Skeletal muscle tissue (tissue), 5 donors: ENCODE measurements at places on chromosomes 7 and 10. TPM values are rescaled to one million over a fixed set of nuclear protein-coding genes. Genes with fewer than 3 reads are reported as not detected.

Gene AGBL3
- 4.2 TPM for total RNA-seq

Gene MKLN1
- total RNA-seq, result 32.9 TPM

Gene HGF
- 4.7 TPM for total RNA-seq

Gene ACHE
- total RNA-seq, result 36.0 TPM

Gene GRM3
- total RNA-seq, result under 0.01 TPM

Gene PNLIPRP1
- total RNA-seq, result not detected

Gene GNG11
- total RNA-seq, result 20.4 TPM

Gene NPTX2
- total RNA-seq, result 3.1 TPM

Gene JAKMIP3
- under 0.01 TPM for total RNA-seq

Gene ENTPD7
- total RNA-seq, result 4.7 TPM

Gene LBX1
- total RNA-seq, result 3.1 TPM

Gene CADPS2
- 12.5 TPM for total RNA-seq

Gene ATG9B
- total RNA-seq, result not detected

Gene NXPH1
- not detected for total RNA-seq

Gene GNAT3
- not detected for total RNA-seq

Gene SUN3
- not detected for total RNA-seq

Gene NKX6-2
- not detected for total RNA-seq

Gene PRSS37
- not detected for total RNA-seq

Gene CALHM3
- not detected for total RNA-seq

Gene CC2D2B
- total RNA-seq, result 1.6 TPM

Gene CLEC2L
- total RNA-seq, result 0.52 TPM

Gene UCN3
- not detected for total RNA-seq

Gene HOXA6
- 3.1 TPM for total RNA-seq

Gene AKR1C2
- 4.2 TPM for total RNA-seq

Gene MBLAC1
- total RNA-seq, result 1.0 TPM

Gene RASSF4
- 21.4 TPM for total RNA-seq

Gene PPP1R3C
- total RNA-seq, result 218 TPM

Gene UNC5B
- total RNA-seq, result 6.3 TPM

Gene SFTPA1
- total RNA-seq, result not detected

Gene VSTM4
- 40.7 TPM for total RNA-seq

Gene CPA4
- 2.1 TPM for total RNA-seq

Gene PRSS2
- total RNA-seq, result not detected

Gene ITIH2
- total RNA-seq, result 1.6 TPM

Gene SDK1
- 3.7 TPM for total RNA-seq

Gene ATP6V1F
- 66.3 TPM for total RNA-seq

Gene CHST3
- 15.7 TPM for total RNA-seq

Gene AGR2
- total RNA-seq, result 3.1 TPM

Gene PRF1
- 2.1 TPM for total RNA-seq
